Large intestine (tissue), 12 donors: ENCODE measurements at places on chromosomes 5 and 9. TPM values are rescaled to one million over a fixed set of nuclear protein-coding genes. Genes with fewer than 3 reads are reported as not detected.

IFNA17 gene
- not detected for polyA plus RNA-seq

GARIN3 gene
- not detected for polyA plus RNA-seq

IFNK gene
- 0.06 TPM for polyA plus RNA-seq

FBP2 gene
- 0.25 TPM for polyA plus RNA-seq

OTULINL gene
- polyA plus RNA-seq, result 15.8 TPM

N4BP3 gene
- 2.0 TPM for polyA plus RNA-seq

TRIM7 gene
- polyA plus RNA-seq, result 0.61 TPM

TRPM3 gene
- polyA plus RNA-seq, result 0.57 TPM

DBH gene
- 0.66 TPM for polyA plus RNA-seq

PPP3R2 gene
- 0.01 TPM for polyA plus RNA-seq

DYNC2I2 gene
- polyA plus RNA-seq, result 39.8 TPM

DNA sequence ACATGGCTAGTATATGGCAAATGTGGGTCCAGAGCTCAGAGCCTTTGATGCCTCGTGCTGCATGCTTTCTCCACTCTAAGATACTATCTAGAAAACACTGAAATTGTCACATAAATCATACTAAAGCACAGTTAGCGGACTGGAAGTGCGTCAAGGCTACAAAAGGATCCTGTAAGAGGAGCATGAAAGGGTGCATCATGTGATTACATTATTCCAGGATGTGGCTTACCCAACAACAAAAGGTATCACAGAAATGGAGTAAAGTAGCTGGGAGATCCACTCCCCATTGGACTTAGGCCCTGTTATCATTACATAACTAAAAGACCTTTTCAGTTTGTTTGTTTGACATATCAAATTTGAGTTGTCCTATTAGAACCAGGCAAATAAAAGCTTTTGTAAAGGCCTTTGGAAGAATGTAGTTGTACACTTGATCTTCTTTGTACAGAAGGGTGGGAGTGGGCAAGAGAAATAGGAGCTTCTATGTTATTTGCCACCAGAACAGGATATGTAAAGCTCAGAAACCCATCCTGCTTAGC lies 6.9 kb downstream of the SLC31A1 start:
- peak; percentile 49 for DNase-seq

- peak; percentile 65 for DNase-seq
Measured at GRCh38 chr5:108727236-108727650, 20.5 kb upstream of the FER start.

GRCh38 chr9:5554254-5554653 lies 43.9 kb downstream of the PDCD1LG2 start:
- DNase-seq, result no peak

GRCh38 chr5:53425687-53426511 lies 54.5 kb upstream of the FST start:
- no peak for DNase-seq

DNA sequence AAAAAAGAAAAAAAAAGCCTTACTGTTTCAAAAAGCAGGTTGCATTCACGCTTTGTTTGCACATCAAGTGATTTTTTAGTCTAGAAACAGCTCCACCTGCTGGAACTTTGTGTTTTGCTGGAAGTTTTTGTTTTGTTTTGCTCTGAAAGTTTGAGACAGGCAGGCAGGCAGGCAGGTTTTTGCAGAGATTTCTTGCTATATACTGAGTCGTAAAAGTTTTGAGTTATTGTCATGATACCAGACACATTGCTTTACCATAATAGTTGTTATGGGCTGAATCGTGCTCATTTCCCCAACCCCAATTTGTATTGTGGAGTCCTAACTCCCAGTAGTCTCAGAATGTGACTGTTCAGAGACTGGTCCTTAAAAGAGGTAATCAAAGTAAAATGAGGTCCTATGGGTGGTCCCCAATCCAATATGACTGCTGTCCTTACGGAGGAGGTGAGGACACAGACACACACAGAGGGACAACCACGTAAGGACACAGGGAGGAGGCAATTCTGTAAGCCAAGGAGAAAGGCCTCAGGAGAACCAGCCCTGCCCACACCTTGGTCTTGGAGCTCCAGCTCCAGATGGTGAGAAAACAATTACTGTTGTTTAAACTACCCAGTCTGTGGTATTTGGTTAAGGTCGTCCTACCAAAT lies 20.9 kb downstream of the OR2Y1 start:
- DNase-seq, result no peak

GRCh38 chr5:58002323-58002722 lies 457.6 kb downstream of the PLK2 start:
- no peak for DNase-seq

- DNase-seq, result no peak
Measured at GRCh38 chr5:141360685-141361084, 891 bp downstream of the PCDHGB2 start.

- DNase-seq, result no peak
Measured at GRCh38 chr5:588406-588995, 23.6 kb upstream of the CEP72 start.

GRCh38 chr5:54325610-54326311 lies 15.4 kb upstream of the ARL15 start:
- no peak for DNase-seq

DNA sequence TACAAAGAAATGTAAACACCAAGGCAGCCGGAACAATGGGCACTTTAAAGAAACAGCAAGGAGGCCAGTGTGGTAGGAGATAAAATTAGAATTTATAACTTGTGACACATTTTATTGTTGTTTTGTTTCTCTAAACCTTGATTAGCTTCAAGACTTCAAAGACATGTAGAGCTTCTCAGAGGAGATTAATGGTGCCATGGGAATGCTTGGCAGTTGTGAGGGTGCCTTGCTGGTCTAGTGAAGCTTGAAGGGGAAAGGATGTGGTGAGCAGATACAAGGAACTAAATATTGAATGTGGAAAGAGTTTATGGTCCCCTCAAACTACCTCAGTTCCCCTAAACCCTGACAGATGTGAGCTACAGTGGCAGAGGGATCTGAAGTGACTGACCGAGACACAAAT lies 322.4 kb upstream of the ADAMTS16 start:
- DNase-seq, result no peak

- DNase-seq, result no peak
Measured at GRCh38 chr5:158154226-158155005, 295.5 kb upstream of the CLINT1 start.

- no peak for DNase-seq
Measured at GRCh38 chr5:11792621-11793020, 111.6 kb downstream of the CTNND2 start.

DNA sequence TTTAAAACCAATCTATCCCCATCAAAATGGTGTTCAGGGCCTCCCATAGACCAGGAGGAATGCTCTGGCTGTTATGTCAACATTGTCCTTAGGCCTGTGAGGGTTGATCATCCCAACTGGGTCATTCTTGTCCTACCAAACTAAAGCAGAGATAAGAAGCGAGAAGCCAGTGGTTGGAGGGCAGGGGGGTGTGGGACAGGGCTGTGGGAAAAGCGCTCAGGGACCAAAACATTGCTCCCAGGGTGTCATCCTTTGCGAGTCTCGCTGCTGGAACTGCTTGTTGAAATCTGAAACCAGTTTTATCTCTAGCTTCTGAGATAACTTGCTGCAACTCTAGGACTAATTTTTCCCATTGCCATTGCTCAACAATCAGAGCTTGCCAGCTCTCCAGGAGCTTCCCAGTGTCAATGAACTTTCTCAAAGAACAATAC lies 48.1 kb downstream of the SPATA31C2 start:
- peak; percentile 77 for DNase-seq

GRCh38 chr5:66553368-66553912 lies 42.8 kb upstream of the MAST4 start:
- no peak for DNase-seq

GRCh38 chr5:113242481-113243348 lies 192.1 kb downstream of the TSSK1B start:
- DNase-seq, result no peak

- peak; percentile 95 for DNase-seq
Measured at GRCh38 chr5:140240987-140241706, 61.8 kb downstream of the PFDN1 start.

- no peak for DNase-seq
Measured at GRCh38 chr5:137582218-137582617, 83.1 kb upstream of the SPOCK1 start.
